ENCODE measurements at places on chromosomes 16 and 17.

DNA sequence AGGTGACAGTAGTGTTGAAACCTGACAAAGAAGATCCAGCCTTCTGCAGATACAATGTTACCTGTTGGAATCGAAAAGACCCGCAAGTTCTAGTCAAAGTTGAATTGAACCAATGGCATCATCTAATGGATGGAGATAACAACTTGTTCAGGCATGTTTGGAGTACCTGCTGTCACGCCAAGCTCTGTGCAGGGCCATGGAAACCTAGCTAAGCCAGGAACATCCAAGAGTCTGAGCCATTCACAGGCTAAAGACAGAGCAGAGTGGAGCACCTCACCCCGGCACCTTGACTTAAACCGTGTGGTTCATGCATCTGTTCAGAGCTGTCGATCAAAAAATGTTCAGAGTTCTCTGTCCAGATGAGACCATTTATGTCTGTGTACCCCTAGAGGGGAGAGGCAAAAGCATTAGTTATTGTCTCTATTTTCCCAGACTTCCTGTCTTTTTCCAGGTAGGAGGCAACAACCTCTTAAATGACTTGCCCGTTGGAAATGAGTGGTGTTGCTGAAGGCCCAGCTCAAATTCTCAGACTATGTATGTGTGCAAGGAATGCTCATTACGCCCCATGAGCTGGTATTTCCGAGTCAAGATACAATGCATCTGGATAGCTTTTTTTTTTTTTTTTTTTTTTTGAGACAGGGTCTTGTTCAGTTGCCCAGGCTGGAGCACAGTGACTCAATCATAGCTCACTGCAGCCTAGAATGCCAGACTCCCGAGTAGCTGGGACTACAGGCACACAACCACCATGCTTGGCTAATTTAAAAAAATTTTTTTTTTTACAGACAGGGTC, 44.9 kb upstream of the XYLT1 start:
- no peak for DNase-seq

GRCh38 chr17:75261336-75262111, at the start of the genes GGA3 and MRPS7:
Gene GGA3 (minus strand): TSS chr17:75261606. CDS start chr17:75261587, 19 bp downstream.
Gene MRPS7 (plus strand): TSS chr17:75261879. CDS start chr17:75261901, 22 bp downstream.
- DNase-seq: peak; percentile 94

GRCh38 chr17:68542698-68543463, 30.7 kb downstream of the PRKAR1A start:
- DNase-seq: peak; percentile 63

GRCh38 chr17:8923762-8924161, 41.7 kb downstream of the PIK3R5 start:
- DNase-seq: no peak

DNA sequence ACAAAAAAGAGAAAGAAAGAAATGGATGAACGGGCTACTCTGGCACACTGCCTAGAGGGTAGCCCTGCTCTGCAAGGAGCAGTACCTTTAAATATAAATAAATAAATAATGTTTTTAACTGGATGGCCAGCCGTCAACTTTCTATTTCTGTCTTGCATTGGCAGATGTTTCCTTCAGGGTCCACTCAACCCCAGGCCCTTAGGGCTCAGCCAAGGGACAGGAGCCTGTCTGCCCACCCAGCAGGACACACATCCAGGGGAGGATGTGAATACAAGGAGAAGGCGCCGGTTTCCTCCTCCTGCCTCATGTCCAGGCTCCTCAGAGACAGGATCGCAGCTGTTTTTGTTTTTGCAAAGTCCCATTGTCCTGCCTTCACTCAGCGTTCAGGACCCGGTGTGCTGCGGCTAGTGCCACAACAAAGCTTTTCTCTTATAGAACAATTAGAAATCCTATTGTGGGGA, 22.6 kb downstream of the TTYH2 start:
- DNase-seq: no peak

DNA sequence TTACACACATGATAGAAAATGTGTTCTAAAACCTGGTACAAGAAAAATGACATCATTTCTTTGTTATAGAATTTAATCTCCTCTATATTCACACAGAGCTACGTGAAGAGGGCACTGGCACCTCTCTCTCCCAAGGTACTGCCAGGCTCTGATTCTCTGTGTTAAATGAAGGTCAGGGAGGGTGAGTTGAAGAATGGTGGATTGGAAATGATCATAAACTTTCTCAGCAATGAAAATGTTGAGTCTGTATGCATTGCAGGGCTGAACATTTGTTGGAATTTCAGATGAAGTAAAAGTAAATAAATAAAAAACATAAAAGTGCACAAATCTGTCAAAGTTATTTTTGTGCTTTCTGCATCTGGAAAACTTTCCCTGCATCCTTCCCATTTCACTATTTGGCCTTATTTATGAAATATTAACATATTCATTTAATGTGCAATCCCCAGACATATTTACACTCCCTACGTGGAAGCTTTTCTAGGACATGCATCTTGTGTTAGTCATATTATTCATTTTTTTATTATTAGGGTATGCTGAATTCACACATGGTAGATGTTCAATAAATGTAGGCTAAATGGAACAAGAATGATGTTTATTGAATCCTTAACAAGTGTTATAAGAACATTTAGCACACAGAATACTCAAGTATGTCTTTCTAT, 810.3 kb upstream of the CDH8 start:
- no peak for DNase-seq

- DNase-seq: no peak
Measured at GRCh38 chr16:82728901-82729300, 102.1 kb downstream of the CDH13 start.

Measured in epithelial cell of esophagus (primary cell).